ENCODE measurements at places on chromosomes 11 and 22.
A peak's percentile ranks its signal among the peaks of the same experiment; 100 is the strongest.

GRCh38 chr11:111936040-111936540 lies 1.1 kb upstream of the DIXDC1 start:
- no peak for DNase-seq

DNA sequence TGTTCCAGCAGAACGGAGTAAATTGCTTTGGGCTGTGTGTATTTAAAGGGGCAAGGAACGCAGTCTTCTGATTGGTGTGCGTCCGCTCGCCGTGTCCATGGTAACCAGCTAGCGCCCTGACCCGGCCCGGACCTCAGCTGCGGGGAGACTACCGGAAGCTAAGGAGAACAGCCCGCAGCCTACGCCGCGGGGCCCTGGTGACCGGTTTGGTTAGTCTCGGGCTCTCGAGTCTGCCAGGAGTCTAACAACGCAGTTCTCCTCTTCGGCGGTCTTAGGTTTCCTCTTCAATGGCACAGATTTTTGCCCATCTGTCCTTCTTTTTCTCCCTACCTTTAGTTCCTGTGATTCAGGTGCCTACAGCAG lies 3.5 kb upstream of the OR56A3 start:
- no peak for DNase-seq

DNA sequence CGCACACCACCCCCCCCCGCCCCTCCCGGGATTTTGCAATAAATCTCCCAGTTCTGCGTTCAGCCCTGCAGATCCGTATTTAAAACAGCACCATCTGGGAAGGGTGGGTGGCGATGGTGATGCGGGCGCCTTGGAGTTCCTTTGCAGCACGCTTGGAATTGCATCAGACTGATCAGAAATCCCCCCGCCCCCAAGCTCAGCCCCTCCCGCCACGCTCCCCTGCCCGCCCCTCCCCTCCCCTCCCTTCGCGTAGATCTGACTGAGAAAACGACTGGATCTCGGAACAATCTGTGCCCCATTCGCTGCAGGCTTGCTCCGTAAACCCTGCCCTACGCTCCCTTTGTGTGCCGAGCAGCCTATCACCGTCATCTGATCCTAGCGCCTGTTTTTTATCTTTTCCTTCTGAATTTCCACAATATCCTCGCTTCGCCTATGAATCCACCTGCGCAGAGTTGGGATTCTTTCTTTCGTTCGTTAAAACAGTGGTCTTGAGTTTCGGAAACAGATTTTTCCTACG lies 18.1 kb upstream of the BDNF start:
- peak; percentile 84 for DNase-seq

DNA sequence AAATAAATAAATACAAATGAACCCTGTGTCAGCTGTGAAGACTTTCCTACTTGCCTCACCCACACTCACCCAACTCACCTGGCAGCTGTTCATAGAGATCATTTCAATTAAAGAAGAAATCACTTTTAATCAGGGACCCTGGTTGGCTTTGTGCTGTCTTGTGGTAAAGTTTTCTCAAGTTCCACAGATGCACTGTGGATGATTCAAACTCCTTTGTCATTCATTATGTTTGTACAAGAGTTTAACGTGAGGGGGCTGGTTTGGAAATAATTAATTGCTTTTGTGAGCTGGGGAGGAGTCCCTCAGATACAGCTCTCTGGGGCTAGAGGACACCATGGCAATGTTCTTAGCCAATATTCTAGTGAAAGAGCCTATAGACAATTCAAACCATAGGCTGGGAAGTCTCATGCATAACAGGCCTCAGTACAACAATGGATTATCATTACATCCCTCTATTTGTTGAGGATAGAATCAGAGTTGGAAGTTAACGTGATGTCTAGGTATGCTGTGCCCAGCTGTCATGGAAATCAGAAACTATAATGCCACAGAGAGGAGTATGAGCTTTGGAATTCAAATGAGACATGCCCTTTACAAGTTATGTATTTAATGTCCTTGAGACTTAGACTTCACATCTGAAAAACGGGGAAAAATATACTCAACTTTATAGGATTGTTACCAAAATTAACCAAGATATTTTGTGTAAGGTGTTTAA lies 698.5 kb downstream of the KCNA4 start:
- no peak for DNase-seq

DNA sequence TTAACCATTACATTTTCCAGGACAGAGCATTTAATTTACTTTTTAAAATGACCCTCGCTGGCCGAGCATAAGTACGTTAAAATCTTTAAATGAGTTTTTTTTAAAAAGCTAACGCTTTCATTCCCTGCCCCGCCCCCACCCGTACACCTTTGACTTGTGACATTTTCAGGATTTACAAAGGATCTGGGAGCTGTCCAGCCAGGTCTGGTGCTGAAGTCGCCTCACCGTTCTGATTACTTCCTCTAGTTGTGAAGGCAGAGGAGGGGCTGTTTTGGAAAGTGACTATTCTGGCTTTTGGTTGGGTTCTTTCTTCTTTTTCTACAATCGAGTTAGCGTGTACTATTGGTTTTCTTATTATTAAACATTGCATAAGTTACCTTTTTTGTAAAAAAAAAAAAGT lies 2.9 kb downstream of the C11orf87 start:
- no peak for DNase-seq

GRCh38 chr22:38881464-38881871 lies 9.5 kb upstream of the CBX6 start:
- peak; percentile 78 for DNase-seq

DNA sequence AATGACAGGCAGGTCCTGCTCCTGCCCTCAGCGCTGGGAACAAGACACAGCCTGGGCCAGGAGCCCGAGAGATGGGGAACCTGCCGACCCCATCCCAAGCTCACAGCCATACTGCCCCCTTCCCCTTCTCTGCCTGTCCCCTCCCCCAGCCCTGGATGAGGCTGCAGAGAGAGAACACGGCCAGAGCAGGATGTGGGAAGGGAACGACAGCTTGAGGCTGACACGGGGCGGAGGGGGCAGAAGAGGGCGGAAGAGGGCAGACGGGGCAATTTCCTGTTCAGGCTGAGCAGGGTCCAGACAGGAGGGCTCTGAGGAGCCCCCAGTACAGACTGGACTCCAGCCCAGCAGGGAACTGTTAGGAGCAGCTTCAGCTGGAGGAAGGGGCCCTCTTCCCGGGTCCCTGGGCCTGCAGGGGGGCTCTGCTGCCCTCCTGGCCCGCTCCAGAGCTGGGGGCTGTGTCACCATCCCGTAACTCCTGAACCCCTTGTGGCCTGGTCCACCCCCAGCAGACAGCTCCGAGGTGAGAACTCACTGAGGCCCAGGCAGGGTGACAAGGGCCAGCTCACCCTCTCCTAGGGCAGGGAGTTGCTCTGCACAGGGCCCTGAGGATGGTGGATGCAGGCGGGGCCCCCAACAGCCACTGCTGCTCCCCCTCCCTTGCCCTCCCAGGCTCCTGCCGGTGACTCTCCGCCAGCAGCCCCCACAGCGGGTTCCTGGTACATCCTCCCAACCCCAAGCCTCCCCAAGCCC lies 5.7 kb downstream of the CTSD start:
- no peak for DNase-seq

DNA sequence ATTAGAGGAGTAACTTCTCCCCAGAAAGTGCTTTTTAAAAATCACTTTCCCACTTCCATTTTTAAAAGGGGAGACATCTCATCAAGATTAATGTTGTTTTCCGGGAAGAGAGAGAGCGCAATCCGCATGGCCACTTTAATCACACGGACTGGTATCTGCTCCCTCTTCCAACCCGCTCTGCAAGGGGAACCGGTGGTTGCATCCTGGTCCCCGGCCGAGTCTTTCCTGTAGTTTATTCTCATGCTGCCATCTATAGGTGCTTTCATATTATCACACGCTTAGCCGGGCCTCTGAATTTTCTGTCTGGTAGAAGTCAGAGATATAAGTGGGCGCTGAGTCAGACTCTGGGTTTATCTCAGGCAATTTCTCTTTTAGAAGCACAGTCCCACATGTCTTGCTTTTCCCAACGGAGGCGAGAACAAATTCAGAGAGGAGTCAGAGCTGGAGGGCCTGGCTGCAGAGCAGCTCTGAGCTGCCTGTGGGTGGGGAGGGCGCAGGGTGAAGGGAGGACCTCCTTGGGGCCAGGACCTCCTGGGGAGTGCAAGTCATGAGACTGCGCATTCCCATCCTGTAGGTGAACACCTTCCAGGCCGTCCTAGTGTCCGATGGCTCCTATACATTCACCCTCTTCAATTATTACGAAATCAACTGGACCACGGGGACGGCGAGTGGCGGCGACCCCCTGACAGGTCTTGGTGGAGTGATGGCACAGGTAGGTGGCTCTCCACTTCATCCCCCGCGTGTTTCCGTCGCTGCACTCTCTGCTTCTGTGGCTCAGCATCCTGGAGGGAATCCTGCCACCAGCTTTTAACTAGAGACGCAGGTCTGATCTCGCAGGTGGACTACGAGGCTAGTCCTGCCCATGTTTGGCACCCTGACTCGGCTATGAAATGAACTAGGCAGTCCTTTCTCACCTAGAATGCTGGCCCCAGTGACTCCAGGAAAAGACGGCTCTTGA lies 11.7 kb downstream of the TECTA start:
- peak; percentile 76 for DNase-seq

- no peak for DNase-seq
Observed at GRCh38 chr11:24389575-24389974, 107.3 kb upstream of the LUZP2 start.

DNA sequence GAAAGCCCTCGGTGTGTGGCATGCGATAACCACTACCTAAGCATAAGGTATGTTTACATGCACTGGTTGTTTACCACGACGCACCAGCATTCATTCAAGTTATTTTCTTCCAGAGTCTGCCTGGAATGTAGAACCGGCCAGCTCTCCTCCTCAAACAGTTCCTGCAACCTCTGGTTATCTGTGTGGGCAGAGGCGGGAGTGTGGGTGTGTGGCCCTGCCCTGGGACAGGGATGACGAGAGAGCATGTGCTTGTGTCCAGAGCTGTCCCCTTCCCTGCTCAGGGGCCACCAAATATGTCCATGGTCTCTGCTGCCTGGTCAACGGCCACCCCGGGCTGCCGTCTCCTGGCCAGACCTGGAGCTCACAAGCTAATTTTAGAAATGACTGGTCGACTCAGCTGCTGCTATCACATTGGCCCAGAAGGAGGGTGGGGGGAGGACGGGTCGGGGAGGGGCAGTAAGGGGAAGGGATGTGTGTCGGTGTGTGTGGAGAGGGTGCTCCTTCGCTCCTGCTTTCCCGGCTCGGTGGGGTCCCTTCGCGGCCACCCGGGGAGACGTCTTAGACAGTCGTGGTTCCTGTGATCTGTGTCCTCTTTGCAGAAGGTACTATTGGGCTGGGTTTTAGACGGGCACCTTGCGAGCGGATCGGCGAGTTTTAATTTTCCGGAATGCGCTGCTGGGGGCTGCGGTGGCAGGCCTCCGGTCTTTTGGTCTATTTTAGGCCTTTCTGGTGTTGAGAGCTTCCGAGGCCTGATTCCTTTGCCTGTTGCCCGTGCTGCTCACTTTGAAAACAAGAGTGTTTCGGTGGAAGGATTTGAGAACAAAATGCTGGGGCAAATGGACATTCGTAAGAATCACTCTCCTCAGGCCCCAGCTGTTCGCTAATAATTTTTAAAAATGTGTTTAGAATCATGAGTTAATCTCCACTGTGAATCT lies at the start of gene MYO18B:
Gene MYO18B (plus strand): TSS at position 497 of the 935 bp plus-strand sequence. CDS start 18,905 bp downstream, outside the sequence.
- DNase-seq: no peak

GRCh38 chr11:104881117-104881794 lies 17.0 kb downstream of the CASP12 start:
- no peak for DNase-seq

GRCh38 chr11:92663539-92663938 lies 305.9 kb upstream of the MTNR1B start:
- DNase-seq: no peak

DNA sequence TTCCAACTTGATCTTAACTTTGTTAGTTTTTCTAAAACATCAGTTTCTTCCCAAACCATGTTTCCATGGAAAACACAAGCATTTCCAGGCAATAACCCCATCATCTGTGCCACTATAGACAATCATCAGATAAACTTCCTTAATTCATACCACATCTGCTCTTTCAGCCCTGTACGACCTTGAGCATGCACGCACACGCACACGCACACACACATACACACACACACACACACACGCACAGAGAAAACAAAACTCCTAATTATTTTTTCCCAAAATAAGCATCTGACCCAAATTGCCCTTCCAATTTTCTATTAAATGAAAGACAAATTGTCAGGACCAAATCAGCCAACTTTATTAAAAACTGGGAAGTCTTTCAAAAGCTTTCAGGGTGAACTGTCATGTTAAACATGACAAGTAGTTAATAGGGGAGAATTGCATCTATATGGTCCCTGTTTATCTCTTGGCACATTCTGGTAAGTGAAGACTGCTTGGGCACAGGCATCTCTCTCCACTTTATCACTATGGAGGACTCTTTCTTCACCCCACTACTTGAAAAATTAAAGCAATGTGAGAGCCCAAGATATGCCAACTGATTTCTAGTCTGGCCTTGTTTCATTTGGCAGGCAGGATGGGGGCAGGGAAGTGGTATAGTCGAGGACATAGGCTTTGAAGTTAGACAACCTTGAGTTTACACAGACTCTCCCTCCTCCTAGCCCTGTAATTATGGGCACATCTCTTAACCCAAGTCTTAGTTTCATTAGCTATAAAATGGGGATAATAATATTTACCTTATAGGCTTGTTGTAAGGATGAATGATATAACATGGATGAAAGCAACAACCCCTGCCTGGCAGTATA lies 15.1 kb downstream of the ADM start:
- DNase-seq: no peak

DNA sequence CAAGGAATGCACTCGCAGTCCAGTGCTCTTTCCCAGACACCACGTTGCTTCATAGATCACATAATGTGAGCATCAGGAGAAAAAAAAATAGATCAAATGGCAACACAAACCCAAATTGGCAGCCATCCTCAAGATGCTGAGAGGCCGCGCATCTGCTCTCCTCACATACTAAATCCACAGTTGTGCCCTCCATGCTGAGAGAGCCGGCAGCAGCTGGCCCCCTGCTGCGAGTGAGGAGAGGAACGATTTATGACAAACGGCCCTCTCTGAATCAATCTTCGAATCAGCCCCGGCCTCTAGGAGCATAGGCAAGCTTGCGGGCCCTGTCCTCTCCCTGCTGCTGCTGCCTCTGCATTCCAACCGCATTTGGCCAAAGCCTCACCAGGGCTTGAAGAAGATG lies 159.9 kb upstream of the TENM4 start:
- DNase-seq: no peak

DNA sequence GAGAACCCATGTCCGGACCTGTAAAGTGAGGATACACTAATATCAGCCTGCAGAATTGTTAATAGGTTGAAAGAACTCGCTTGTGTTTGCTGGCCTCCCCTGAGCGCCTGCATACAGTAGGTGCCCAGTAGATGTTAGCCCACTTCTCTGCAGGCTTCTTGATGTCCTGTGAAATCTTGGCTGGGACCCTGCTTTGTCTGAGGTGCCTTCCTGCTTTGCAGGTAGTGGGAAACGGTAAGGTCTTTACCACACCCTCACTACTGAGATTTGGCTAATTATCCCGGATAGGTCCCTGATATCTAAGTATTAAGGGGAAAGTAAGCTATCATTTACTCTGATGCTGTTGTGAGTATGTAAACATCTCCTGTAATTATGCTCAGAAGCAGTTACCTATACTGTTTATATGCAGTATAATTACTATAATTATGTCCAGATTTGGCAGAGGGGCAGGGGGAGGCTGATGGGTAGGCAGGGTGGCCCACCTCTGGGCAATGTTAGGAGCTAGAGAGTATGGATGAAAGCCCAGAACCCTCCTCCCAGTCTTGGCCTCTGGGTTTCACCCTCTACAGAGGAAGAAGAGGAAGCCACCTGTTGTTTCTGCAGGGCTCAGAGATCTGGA lies 1.2 kb upstream of the ARRB1 start:
- no peak for DNase-seq
